ENCODE measurements at places on chromosomes 3 and 15. TPM values are rescaled to one million over a fixed set of nuclear protein-coding genes. Genes with fewer than 3 reads are reported as not detected.
A peak's percentile ranks its signal among the peaks of the same experiment; 100 is the strongest.

GRCh38 chr3:179464323-179465092 is 13.2 kb upstream of the GNB4 start:
- DNase-seq = no peak

DNA sequence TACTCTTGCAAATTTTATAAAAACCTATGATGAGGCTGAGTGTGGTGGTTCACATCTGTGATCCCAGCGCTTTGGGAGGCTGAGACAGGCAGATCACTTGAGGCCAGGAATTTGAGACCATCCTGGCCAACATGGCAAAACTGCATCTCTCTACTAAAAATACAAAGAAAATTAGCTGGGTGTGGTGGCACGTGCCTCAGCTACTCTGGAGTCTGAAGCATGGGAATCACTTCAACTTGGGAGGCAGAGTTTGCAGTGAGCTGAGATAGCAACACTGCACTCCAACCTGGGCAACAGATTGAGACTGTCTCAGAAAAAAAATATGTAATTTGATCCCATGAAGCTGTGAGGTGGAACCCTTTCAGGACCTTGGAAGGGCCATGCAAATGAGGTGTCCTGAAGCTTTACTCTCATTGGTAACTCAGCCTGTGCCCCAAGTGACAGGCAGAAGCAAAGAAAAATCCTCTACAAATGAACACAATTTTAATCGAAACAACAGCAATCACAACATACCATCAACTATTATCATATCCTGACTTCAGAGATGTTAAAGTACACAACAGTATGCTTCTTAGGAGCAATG is 84.6 kb upstream of the CDV3 start:
- no peak for DNase-seq

DNA sequence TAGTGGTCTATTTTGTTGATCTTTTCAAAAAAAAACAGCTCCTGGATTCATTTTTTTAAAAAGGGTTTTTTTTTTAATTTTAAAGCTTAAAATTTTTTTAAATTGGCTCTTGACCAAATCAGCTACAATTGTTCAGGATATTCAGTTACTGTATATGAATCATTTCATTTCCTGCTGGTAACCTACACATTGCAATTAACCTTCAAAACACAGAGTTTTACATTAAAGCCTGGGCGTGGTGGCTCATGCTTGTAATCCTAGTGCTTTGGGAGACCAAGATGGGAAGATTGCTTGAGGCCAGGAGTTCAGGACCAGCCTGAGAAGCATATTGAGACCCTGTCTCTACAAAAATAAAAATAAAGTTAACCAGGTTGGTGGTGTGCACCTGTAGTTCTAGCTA is 163.4 kb downstream of the ALDH1A2 start:
- DNase-seq = no peak

- no peak for DNase-seq
Observed at GRCh38 chr3:24185738-24186384, 240.8 kb downstream of the NR1D2 start.

- no peak for DNase-seq
Observed at GRCh38 chr3:42904076-42904475, 1.9 kb upstream of the ZNF662 start.

GRCh38 chr15:81363718-81364500 is 10.1 kb downstream of the TMC3 start:
- no peak for DNase-seq

GRCh38 chr15:90231028-90232017 is 2.4 kb downstream of the CIB1 start:
- DNase-seq = peak; percentile 75

GRCh38 chr3:148203297-148204010 is 494.2 kb upstream of the AGTR1 start:
- peak; percentile 86 for DNase-seq

- DNase-seq = no peak
Observed at GRCh38 chr3:132245552-132246142, 71.6 kb upstream of the ACP3 start.

- DNase-seq = no peak
Observed at GRCh38 chr3:100352296-100353231, 18.0 kb downstream of the NIT2 start.

GRCh38 chr15:67394873-67395639 is 125.9 kb upstream of the C15orf61 start:
- DNase-seq = no peak

DNA sequence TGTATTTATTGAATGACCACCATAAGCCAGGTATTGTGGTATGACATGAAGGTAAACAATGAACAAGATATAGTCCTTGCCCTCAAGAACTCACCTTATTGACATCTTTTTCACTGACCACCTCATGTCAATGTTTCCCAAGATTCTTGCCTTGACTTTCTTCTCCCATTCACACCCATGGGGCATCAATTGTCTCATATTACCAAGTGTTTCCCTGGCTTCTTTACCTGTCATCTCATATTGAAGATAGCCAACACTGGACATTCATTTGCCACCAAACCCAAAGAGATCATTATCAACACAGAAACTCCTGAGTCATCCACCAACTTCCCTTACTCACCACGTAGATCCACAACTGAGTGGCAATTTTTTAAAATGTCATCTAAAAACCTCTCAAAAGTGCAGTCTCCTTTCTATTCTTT is 2.2 kb downstream of the EFHB start:
- no peak for DNase-seq

GRCh38 chr3:150743508-150743907 is 19.5 kb downstream of the SIAH2 start:
- DNase-seq = no peak

DNA sequence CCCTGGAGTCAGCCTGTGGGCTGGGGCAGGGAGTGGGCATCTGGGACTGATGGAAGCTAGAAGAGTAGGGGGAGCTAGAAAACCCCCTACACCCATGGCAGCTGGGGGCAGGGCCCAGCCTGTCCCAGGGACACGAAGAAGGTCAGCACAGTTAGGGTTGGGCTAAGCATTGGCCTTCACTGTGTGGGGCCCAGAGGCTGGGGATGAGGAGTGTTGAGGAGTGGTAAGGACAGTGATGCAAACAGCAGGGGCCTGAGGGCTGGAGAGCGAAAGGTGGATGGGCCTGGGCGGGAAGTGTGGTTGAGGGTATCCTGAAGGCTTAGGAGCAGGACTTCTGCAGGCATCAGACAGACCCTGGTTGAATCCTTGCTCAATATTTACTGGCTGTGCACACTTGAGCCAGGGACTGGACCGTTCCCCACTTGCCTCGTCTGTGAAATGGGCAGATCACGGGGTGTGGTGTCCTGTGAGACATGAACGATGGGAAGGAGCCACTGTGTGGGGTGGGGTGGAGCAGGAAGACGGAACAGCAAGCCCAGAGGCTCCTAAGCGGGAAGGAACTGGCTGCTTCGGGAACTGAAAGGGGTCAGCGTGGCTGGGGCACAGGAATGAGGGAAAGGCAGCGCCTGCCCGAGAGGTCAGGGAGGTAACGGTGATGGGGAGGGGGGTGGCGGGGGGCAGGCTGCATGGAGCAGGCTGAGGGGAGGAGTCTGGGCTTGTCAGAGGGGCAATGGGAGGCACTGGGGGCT is 7.3 kb downstream of the PRKCD start:
- peak; percentile 81 for DNase-seq

GRCh38 chr15:64422697-64423096 is 35.1 kb downstream of the TRIP4 start:
- DNase-seq = no peak

DNA sequence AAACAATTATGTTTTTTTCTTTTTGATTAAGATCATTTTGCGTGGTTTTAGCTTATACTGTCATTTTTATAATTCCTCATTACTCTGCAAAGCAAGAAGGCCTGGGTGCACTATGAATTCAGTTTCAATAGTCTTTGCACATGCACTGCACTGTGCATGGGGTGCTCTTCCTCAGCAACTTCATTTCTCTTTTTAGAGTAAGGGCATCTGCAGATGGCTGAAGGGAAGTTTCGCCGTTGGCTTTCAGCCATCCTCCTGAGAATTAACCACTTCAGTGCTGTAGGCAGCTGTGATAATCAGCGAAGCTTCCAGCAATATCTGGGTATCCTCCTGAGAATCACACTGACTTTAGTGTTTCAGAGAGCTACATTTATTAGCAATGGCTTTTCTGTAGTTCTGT is 284.8 kb downstream of the GBE1 start:
- DNase-seq = no peak

GRCh38 chr3:107965136-107965655 is 125.6 kb downstream of the CD47 start:
- no peak for DNase-seq

DNA sequence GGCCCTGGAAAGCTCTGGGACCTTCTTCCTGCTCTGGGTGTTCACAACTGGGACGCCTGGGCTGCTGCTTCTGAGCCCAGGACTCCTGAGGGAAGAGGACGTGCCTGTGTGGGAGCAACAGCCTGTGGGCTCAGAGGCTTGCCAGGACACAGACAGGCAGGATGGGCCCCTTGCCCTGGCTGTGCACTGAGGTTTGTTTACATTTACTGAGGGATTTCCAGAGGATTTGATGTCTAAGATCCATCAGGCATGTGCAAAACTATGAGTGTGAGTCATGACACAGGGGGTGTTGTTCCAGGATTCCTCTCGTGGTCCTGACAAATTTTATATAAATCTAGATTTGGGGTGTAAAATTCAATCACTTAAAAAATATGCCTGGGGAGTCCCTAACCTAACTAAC is 10.6 kb downstream of the CCR9 start:
- DNase-seq = no peak

- no peak for DNase-seq
Observed at GRCh38 chr3:4494895-4495264, 1.7 kb downstream of the ITPR1 start.

- no peak for DNase-seq
Observed at GRCh38 chr15:95826412-95827195, 503.9 kb upstream of the NR2F2 start.

DNA sequence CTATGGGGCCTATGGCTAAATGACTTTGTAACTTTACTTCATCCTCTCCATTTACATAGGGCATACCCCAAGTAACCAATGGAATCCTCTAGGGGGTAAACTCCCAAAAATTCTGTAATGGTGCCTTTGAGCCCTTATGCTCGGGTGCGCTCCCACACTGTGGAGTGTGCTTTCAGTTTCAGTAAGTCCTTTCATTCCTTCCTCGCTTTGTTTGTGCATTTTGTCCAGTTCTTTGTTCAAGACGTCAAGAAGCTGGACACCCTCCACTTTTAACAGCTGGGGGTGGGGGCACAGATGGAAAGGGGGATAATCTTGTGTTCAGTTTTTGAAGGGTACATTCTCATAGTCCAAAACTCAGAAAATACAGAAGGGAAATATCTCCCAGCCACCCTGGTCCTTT is 84.4 kb upstream of the C2CD4B start:
- no peak for DNase-seq

DNA sequence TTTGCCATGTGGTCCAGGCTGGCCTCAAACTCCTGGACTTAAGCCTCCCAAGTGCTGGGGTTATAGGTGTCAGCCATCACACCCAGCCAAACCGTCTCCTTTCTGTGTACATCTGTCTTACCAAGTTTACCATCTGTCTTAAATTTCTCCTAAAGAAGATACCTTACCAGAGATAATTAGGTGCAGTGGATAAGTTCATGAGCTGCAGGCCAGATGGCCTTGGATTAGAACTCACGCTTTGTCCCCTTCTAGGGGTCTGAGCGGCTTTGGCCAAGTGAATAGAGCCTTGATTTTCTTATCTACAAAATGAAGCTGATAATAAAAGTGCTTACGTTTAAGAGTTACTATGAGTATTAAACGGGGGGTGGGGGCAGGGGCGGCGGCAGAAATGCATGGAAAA is 103.9 kb downstream of the SUCLG2 start:
- DNase-seq = no peak

- DNase-seq = no peak
Observed at GRCh38 chr3:33430061-33430460, 10.1 kb downstream of the UBP1 start.

- no peak for DNase-seq
Observed at GRCh38 chr15:99721104-99721778, 12.0 kb downstream of the LYSMD4 start.

GRCh38 chr15:94168250-94168649 is 63.1 kb upstream of the MCTP2 start:
- DNase-seq = no peak

DNA sequence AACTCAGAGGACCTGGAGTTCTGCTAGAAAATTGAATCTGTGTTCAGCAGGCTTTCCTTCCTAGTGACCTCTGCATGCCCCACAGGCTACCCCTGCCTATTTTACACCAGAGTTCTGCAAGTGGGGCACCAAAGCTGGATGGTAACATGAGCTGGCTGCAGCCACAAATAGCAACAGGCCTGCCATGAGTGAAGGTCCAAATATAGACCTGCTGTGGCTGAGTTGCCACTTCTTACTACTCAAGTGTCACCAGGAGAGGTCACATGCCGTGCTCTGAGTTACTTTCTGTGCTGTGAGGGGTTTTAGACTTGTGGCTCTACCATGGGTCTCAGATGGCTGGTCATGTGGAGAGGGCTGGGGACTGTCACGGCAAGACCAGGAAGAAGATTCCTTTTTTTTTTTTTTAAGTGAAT is at the start of gene FSD2:
TSS of gene FSD2 (minus strand) at position 76 of the 413 bp plus-strand sequence. CDS start 18,679 bp downstream, outside the sequence.
- peak; percentile 35 for DNase-seq

- DNase-seq = no peak
Observed at GRCh38 chr3:44910693-44911092, 36.3 kb downstream of the TGM4 start.

- no peak for DNase-seq
Observed at GRCh38 chr3:1616744-1617143, 481.9 kb upstream of the CNTN4 start.

DNA sequence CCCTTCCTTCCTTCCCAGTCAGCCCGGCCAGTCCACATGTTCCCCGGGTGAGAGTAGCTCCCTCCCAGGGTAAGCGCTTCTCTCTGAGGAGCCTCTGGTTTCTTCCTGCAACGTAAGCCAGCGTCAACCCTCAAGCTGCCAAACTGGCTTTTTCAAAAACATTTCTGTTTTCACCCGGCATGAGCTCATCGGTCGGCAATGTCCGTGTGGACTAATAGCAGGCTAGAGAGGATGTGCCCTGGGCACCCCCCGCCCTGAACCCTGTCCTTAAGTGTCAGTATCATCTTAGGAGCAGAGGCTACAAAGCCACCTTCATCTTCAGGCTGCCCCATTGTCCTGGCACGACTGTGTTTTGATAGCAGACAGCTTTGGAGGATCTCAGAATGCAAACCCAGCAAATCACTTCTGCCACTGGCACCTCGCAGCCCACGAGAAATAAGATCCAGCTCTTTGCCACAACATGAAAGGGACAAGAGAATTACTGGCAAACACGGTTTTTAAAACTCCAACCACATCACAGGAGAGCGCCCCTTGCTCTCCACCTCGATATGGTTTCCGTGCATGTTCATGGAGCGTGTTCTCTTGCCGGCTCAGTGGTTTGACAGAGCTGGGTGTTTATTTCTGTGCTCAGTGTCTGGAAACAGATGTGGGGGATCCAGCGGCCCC is 9.9 kb downstream of the ALDH1A3 start:
- DNase-seq = peak; percentile 51

GRCh38 chr15:77538027-77538451 is 94.7 kb downstream of the LINGO1 start:
- peak; percentile 27 for DNase-seq

The MYEF2 gene
- 45.9 TPM for polyA plus RNA-seq

The C3orf20 gene
- polyA plus RNA-seq = 0.17 TPM

The PLCH1 gene
- 24.0 TPM for polyA plus RNA-seq

The PHLDB2 gene
- 71.0 TPM for polyA plus RNA-seq

The NUP210 gene
- polyA plus RNA-seq = 17.9 TPM

The CPN2 gene
- not detected for polyA plus RNA-seq

The CHST13 gene
- polyA plus RNA-seq = 0.14 TPM

The GMNC gene
- not detected for polyA plus RNA-seq

The LMAN1L gene
- polyA plus RNA-seq = 0.08 TPM

The A4GNT gene
- polyA plus RNA-seq = 0.37 TPM

The GP5 gene
- 0.77 TPM for polyA plus RNA-seq

The CSPG5 gene
- polyA plus RNA-seq = 1.3 TPM

The OTOL1 gene
- not detected for polyA plus RNA-seq

The SCG5 gene
- polyA plus RNA-seq = 8.0 TPM

The EPM2AIP1 gene
- 57.3 TPM for polyA plus RNA-seq

The CELF6 gene
- 4.6 TPM for polyA plus RNA-seq

The GNB5 gene
- polyA plus RNA-seq = 14.6 TPM
